ENCODE measurements at places on chromosomes 3 and 15. TPM values are rescaled to one million over a fixed set of nuclear protein-coding genes. Genes with fewer than 3 reads are reported as not detected.
A peak's percentile ranks its signal among the peaks of the same experiment; 100 is the strongest.

CLCN2 gene
- 4.1 TPM for total RNA-seq

BOC gene
- not detected for total RNA-seq

DGKG gene
- 0.20 TPM for total RNA-seq

GTPBP8 gene
- total RNA-seq = 24.6 TPM

IL5RA gene
- not detected for total RNA-seq

DNA sequence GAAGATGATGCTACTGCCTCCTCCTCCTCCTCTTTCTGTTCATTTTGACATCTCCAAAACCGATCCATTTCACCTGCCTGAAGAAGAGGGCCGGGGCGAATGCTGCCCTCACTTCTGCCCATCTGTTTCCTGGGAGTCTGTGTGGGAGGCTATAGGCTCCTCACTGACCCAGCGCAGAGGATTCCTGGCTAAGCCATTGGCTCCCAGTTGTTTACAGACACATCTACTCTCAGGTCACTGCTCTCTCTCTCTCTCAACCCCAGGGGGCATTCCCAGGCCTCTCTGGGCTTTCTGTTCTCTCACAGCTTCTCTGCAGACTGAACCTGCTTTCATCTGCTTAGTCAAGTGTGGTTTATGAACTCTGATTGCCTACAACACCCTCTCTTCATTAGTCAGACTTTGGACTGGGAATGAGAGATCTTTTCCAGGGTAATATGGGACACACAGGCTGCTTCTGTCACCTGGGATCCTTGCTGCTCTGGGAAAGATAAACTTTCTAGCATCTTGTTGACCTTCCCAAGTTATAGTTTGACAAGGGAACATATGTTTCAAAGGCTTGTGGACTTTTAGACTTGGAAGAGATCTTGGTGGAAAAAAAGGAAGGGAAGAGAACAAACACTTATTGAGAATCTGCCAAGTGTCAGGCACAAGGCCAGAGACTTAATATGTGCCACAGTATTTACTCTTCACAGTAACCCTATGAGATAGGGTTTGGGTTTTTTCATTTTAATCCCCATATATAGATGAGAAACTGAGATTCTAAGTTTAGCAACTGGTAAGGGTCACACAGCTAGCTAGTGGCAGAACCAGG is 30.2 kb upstream of the USP3 start:
- DNase-seq = no peak

DNA sequence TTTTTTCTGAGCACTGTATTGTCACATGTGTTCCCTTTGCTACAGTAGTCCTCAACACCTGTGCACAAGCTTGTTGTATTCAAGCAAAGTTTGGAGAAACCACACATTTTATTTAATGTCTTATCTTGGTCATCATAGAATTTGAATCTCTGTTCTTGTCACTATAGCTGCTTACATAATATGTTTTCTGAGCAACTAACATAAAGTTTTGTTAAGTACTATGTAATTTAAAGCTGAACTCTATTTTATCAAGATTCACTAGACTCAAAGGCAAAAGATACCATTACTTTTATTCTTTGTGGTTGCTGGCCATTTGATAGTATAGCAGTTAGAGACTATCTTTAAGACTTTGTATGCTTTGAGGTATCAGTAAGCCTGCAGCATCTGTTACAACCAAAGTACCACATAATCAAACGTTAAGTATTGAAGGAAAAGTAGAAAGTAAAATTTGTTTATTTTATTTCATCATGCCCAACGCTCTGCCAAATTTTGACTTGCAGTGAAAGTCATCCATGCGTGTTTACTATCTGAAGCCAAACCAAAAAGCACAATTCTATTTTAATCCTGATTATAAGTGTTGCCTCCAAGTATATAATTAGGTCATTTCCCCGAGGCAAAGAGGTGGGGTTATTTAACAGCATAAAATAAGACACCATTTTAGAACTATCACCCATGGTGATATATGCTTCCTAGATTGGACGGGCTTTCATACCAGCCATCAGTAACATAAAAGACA is 10.3 kb upstream of the ABHD10 start:
- no peak for DNase-seq

- peak; percentile 79 for DNase-seq
Observed at GRCh38 chr15:31483053-31483985, 156.7 kb downstream of the KLF13 start.

GRCh38 chr15:51160484-51160883 is 65.8 kb upstream of the TNFAIP8L3 start:
- DNase-seq = no peak

- no peak for DNase-seq
Observed at GRCh38 chr3:55675478-55675877, 188.4 kb upstream of the WNT5A start.

DNA sequence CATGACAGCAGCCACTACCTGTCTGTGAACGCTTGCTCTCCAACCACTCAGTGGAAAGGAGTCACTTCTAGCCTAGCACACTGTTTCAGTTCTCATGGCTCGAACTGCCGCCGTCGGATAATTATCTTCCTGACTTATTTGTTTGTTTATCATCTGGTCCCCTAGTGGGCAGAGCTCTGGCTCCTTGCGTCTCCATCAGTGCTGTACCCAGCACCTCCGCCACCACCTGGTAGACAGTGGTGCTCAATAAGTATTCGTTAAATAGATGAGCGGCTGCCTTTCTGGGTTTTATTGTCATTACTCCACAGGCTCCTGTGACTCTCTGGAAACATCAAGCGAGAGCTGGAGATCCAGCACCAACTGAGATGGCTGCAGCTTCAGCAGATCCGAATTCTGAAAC is 297.5 kb downstream of the NTRK3 start:
- no peak for DNase-seq

- DNase-seq = no peak
Observed at GRCh38 chr15:98441599-98441998, 206.7 kb upstream of the IGF1R start.

DNA sequence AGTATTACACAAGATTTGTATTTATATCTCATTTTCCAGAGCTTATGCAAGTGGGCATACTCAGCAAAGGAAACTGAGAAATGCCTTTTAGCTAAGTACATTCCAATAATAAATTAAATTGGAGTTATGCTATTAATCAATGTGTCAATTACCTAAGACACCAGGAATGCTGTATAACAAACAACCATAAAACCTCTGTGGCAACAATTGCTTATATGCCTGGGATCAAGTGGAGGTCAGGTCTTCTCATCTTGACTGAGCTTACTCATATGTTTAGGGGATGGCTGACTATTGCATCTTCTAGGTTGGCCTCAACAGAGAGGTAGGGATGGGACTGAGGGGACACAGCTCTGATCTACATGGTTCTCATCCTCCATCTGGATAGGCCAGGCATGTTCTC is 30.7 kb downstream of the CD200R1L start:
- DNase-seq = no peak
